Activated naive CD4-positive, alpha-beta T cell treated with anti-CD3 and anti-CD28 coated beads for 36 hours (primary cell): ENCODE measurements at places on chromosomes 6 and 20. TPM values are rescaled to one million over a fixed set of nuclear protein-coding genes. Genes with fewer than 3 reads are reported as not detected.

SLC25A27 gene
- total RNA-seq: 1.6 TPM

SRSF12 gene
- not detected for total RNA-seq

TCF21 gene
- total RNA-seq: not detected

MMP24 gene
- not detected for total RNA-seq

SIM1 gene
- not detected for total RNA-seq

KCNK16 gene
- not detected for total RNA-seq

OTOR gene
- not detected for total RNA-seq

MOXD1 gene
- total RNA-seq: not detected

KCNK5 gene
- total RNA-seq: 9.2 TPM

GSTA3 gene
- total RNA-seq: not detected

SCRT2 gene
- total RNA-seq: not detected

PGC gene
- total RNA-seq: not detected

PPIL4 gene
- total RNA-seq: 25.8 TPM

ME1 gene
- total RNA-seq: not detected

LGSN gene
- not detected for total RNA-seq

RHAG gene
- total RNA-seq: not detected

TUBB1 gene
- total RNA-seq: not detected

CLDN20 gene
- total RNA-seq: not detected

DYNLT2 gene
- 2.9 TPM for total RNA-seq

SEMG1 gene
- total RNA-seq: not detected
